ENCODE measurements at places on chromosomes 4 and X.

- no peak for DNase-seq
Measured at GRCh38 chr4:98599617-98600205, 58.7 kb downstream of the TSPAN5 start.

DNA sequence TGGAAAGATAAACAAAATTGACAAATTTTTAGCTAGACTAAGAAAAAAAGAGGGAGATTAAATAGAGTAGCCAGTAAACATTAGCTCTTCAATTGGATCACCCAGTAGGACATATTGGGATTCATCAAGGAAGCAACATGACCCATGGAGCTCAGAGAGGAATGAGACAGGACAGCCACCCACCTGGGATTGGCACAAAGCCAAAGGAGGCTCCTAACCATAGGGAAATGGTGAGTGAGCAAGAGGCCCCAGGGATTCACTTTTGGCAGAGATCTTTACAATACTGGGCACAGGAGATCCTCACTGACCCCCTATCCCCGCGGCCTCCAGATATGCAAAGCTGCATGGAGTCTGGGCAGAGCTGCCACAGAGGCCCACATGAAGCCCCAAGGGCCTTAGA, 34.8 kb upstream of the CXCL6 start:
- DNase-seq: no peak

GRCh38 chr4:90093526-90093925, 33.7 kb upstream of the CCSER1 start:
- DNase-seq: no peak

DNA sequence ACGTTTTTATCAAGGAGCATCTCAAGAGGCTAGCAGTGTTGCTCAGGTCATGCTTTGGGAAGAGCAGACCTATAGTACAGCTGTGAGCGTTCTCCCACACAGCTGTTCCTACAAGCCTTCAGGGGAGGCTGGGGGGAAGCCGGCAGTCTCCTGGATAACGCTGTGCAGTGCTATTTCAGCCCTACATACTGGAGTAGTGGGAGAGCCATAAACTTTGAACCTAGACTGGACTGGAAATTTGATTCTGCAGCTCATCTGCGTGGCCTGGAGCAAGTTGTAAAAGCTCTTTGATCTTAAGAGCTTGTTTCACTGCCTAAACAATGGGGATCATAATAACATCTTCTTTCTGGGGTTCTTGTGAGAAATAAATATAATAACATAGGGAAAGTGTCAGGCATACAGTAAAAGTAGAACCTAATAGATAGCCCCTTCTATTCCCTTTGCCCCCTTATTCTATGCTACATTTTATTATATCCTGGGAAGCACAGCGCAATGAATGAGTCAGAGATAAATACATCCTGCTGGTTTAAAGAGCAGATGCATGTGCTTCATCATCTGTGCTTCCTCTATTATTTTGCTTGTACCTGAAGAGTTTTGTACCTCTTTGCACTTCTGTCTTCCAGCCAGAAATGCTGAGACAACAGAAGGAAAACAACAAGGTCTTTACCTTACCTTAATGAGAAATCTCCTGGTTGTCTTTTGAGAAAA, 14.7 kb upstream of the AMBN start:
- no peak for DNase-seq

DNA sequence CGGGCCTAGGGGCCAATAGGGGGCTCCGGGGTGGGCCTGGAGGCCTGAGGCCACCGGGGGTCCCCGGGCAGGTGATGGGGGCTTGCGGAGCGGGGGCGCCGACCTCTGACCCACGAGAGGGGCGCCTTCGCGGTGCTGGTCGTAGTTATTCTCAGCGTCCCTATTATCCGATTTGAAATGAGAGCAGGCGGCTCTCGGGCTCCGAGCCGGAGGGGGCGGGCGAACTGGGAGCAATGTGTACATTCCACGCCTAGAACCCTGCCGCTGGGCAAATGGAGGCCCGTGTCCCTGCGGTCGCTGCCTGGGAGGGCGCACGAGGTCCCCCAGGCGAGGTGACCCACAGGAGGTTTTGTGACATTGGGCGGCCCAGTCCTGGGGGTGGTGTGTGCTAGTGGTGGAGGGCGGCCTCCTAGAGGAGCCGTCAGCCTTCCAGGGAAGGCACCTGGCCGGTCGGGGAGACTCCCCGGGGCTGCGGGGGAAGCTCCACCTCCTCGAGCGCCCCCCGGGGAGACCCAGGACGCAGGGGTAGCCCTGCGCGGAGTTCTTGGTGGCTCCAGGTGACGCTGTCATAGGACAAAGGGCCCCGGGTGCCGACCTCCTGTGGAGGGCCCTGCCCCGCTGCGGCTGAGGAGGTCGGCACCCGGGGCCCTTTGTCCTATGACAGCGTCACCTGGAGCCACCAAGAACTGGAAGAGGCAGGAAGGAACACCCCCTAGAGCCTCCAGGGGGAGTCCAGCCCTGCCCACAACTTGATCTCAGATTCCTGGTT, 102.6 kb upstream of the PRKX start:
- DNase-seq: peak; percentile 21

GRCh38 chr4:164136180-164136616, 617.7 kb upstream of the SMIM31 start:
- no peak for DNase-seq

GRCh38 chr4:148044912-148045352, 313.0 kb downstream of the ARHGAP10 start:
- peak; percentile 27 for DNase-seq

GRCh38 chrX:48278958-48279357, 23.8 kb downstream of the SSX1 start:
- DNase-seq: no peak

GRCh38 chr4:160510928-160511327, 1408.0 kb downstream of the RAPGEF2 start:
- no peak for DNase-seq
